ENCODE measurements at places on chromosomes 1 and 21.

DNA sequence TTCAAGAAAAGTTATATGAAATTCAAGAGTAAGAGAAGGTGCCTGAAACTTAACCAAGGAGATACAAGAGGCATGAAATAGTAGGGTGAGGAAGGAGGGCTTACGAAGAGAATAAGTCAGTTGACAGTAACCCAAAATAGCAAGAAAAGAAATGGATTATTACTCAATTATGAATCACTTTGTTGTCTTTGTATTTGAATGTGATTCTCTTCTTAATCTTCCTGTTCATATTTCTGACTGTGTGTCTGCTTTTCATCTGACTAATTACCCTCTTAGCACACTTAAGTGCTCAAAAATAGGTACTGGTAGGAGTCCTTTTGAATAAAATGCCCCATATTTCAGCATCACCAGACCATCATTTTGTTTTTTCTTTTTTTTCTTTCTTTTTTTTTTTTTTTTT lies 39.4 kb downstream of the GLMN start:
- DNase-seq = peak; percentile 18

GRCh38 chr1:225766967-225767633 lies 10.5 kb upstream of the SRP9 start:
- peak; percentile 97 for DNase-seq

DNA sequence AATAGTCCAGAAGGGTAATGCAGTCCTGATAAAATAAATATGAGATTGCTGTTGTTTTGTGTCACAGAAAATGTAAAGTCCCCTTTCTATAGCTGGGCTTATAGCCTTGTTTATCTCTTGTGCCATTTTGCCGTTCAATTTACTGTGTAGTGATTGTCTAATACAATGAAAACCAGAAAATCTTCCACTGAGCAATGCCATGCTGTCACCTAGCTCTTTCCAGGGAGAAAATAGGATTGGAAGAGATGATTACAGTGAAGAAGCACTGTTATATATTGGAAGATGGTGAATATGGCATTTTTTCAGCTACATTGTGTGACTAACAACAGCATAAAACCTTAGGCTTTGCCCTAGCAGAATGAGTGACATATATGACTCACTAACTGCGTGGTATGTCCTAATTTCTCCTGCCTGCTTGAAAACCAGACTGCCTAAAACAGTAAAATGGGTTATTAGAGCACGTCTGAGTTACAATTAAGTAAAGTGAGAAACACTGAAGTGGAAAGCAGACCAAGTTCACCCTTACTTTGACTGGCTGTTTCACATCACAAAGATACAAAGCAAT lies 332.4 kb upstream of the ZP4 start:
- DNase-seq = peak; percentile 0

- peak; percentile 85 for DNase-seq
Observed at GRCh38 chr1:26472320-26472900, at the start of gene HMGN2. TSS of gene HMGN2 (plus strand) at chr1:26472440. CDS start at chr1:26472613, 173 bp downstream.

DNA sequence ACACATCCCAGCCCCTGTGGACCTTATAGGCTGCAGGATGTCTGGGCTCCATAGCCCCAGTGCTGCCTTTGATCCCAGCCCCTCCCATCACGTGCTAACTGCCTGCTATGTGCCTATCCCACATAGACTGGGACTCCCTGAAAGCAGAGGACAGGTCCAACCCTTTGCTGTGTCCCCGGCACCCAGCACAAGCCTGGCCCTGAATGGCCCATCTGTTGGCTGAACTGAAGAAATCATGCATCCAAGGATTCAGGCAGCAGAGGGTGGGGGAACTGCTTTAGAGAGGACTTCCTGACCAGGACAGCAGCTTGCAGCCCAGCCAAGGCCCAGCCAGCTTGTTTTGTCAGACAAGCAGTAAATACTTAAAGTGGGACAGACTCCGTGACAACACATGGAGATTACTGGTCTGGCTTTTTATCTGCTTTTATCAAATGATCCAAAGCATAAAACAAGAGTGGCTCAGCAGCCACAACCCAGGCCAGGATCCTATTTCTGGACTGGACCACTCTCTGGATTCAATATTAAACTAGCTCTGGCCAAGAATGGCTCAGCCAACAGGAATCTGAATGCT lies 69.3 kb downstream of the GLIS1 start:
- no peak for DNase-seq

DNA sequence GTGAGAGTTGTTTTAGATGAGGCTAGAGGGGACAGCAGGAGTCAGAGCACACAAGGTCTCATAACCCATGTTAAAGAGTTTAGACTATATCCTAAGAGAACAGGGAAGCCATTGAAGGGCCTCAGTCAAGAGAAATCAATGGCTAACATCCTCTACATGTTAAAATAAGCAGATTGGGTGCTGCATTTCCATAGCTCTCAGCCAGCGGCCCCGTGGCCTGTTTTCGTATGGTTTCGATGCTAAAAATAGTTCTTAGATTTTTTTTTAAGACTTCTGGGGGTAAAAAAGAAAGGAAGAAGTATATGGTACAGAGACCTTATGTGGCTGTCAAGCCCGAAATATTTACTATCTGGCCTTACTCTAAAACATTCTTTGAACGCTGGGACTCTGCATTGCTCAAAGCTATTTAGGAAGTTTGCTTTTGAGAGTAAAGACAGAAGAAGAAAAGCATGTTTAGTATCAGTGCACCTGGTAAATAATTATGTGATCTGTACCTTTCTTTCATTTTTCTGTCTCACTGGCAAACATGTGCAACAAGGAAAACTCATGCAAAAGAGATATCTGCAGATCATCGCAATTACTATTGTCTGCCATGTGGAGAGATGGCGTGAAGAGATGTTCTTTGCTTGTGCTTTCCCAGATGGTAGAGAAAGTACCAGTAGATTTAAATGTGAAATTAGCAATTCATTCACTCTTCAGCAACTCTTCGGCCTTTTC lies 8.4 kb downstream of the PDIK1L start:
- DNase-seq = no peak

DNA sequence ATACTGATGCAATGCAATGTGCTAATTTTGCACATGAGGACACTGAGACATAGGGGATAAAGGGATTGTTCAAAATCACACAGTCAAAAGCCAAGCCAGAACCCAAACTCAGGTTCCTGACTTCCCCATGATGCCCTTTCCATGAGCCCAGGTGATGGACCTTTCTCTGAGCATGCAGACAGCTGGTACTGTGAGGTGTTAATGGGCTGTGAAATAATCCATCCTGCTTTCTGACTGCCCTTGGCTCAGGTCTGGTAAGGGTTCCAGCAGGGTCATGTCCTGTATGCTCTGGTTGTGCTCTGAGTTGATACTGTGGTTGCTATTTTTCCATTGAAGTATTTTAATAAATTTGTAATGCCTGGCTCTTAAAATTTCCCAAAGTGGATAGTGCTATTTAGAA lies 50.0 kb downstream of the CNIH3 start:
- no peak for DNase-seq

- peak; percentile 74 for DNase-seq
Observed at GRCh38 chr21:28418726-28419514, 573.8 kb downstream of the LTN1 start.
